ENCODE measurements at places on chromosomes 1 and 21. TPM values are rescaled to one million over a fixed set of nuclear protein-coding genes. Genes with fewer than 3 reads are reported as not detected.
A peak's percentile ranks its signal among the peaks of the same experiment; 100 is the strongest.

The FAM131C gene
- total RNA-seq: 0.05 TPM

The RGSL1 gene
- total RNA-seq: not detected

The TEX38 gene
- not detected for total RNA-seq

DNA sequence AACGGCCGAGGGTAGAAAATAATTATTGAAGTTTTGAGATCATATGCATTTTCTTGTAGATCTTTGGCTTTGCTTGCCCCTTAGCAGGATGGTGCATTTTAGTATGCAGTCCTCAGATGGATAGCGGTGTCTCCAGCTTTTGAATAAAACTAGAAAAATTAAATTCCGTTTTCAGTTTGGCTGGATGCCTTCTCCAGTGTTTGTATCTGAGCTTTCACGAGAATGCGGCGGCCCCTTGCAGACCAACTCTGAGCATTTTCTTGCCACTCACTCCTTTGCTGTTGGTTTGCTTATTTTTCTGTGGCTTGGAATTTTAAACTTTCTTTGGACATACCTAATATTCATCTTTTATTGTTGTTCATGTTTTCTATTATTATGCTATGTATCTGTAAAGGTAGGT, 192.6 kb downstream of the NFIA start:
- no peaks in the 10 kb centered on the region for H3K4me1 ChIP-seq
- H3K27me3 ChIP-seq: no peaks in the 10 kb centered on the region
- H3K36me3 ChIP-seq: no peaks in the 10 kb centered on the region
- DNase-seq: no peak

The CCDC27 gene
- not detected for total RNA-seq

GRCh38 chr1:56719171-56719570, 74.1 kb downstream of the PRKAA2 start:
- no peak for DNase-seq
- no peak overlapping the region for H3K4me3 ChIP-seq
- no peaks in the 10 kb centered on the region for H3K27me3 ChIP-seq
- no peaks in the 10 kb centered on the region for H3K36me3 ChIP-seq
- no peaks in the 10 kb centered on the region for H3K4me1 ChIP-seq

The THEM5 gene
- total RNA-seq: 0.09 TPM

The LMX1A gene
- total RNA-seq: 0.05 TPM

DNA sequence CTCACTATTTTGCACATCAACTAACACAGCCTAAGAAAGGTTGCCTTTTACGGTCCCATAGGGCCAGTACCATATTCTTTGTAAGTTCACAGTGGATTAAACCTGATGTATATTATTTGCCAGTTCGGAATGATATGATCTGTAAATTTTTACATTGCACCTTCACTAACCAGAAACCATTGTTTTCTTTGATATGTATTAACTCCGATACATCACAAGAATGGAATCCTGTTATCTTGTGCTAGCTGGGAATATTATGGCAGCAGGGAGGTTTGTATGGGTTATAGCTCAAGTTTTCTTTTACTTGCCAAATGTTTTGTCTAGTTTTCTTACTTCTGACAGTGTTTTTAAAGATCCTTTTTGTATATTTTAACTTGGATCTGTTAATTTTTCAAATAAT, 51.4 kb upstream of the S1PR1 start:
- no peak overlapping the region for H3K4me3 ChIP-seq
- H3K27ac ChIP-seq: no peak overlapping the region
- no peak for DNase-seq
- H3K4me1 ChIP-seq: no peaks in the 10 kb centered on the region
- no peaks in the 10 kb centered on the region for H3K27me3 ChIP-seq

The TTC39A gene
- total RNA-seq: 1.1 TPM

DNA sequence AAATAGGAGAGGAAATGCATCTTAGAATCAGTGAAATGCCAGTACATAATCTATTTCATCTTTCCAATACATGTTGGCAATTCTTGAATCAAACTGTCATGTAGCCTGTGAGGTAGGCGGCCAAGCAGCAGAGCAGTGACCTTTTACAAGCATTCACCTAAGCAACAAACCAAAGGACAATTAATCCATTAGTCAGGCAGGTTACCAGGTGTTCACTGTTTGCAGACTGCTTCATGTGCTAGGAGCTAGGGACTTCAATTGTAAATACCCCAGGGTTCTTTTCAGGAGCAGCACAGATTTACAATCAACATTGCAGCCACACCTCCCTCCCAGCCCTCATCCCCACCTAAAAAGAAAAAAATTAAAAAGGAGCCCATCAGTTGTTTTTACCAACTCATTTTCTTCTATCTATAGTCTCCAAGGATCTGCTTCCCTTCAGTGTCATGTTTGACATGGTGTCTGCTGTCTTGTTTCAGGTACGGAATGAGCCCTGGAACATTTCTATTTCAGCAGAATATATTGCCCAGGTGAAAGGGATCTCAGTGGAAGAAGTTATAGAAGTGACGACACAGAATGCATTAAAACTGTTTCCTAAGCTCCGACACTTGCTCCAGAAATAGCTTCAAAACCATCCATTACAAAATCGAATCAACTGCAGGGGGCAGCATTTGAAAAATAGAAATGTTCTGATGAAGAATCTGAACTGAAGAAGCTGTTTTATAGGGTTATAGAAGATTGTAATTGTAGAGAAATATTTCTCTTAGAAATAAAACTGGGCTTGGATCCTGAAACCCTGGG, 23.0 kb downstream of the TATDN3 start:
- no peaks in the 10 kb centered on the region for H3K4me1 ChIP-seq

DNA sequence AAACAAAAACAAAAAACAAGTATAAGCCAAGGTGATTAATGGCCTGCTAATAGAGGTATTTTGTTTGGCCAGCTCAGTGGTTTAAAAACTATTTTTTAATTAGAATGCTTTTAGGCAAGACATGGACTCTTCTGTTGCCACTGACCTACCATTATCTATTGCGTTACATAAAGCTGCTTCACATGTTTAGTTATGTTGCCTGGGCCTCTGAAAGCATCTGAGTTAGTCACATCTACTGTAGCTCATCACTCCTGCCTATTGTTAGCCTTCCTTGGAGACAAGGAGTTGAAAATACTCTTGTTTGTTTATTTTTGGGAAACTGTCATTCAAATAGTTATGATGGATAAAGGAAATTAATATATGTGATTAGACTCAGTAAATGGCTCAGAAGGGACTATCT, 14.3 kb downstream of the DNAJB4 start:
- H3K27me3 ChIP-seq: no peaks in the 10 kb centered on the region
- no peaks in the 10 kb centered on the region for H3K4me1 ChIP-seq
- H3K27ac ChIP-seq: no peak overlapping the region
- DNase-seq: no peak
- no peak overlapping the region for H3K4me3 ChIP-seq
- peaks cover 5% of the 10 kb centered on the region for H3K36me3 ChIP-seq

GRCh38 chr1:164382384-164382783, 176.6 kb upstream of the PBX1 start:
- no peak overlapping the region for H3K4me3 ChIP-seq
- H3K27me3 ChIP-seq: no peaks in the 10 kb centered on the region
- H3K36me3 ChIP-seq: no peaks in the 10 kb centered on the region
- H3K27ac ChIP-seq: no peak overlapping the region
- H3K4me1 ChIP-seq: no peaks in the 10 kb centered on the region
- no peak for DNase-seq

The NES gene
- total RNA-seq: 3.7 TPM

The SLFNL1 gene
- total RNA-seq: 0.19 TPM

- no peak overlapping the region for H3K27ac ChIP-seq
- no peak overlapping the region for H3K4me3 ChIP-seq
- H3K4me1 ChIP-seq: no peaks in the 10 kb centered on the region
- no peaks in the 10 kb centered on the region for H3K27me3 ChIP-seq
- no peak for DNase-seq
Measured at GRCh38 chr1:159077120-159077961, 775 bp upstream of the AIM2 start.

GRCh38 chr1:228378090-228378872, 28.4 kb downstream of the TRIM11 start:
- peak; percentile 38 for DNase-seq
- H3K27ac ChIP-seq: no peak overlapping the region
- no peaks in the 10 kb centered on the region for H3K36me3 ChIP-seq
- peak overlapping the region; percentile 45 for H3K4me3 ChIP-seq
- peaks cover 14% of the 10 kb centered on the region for H3K4me1 ChIP-seq
